ENCODE measurements at places on chromosomes 7 and 10. TPM values are rescaled to one million over a fixed set of nuclear protein-coding genes. Genes with fewer than 3 reads are reported as not detected.

The SAMD9 gene
- 10.2 TPM for total RNA-seq

GRCh38 chr7:157699357-157700013 lies 362.7 kb downstream of the DNAJB6 start:
- DNase-seq = peak; percentile 47

GRCh38 chr7:120876922-120877321 lies 19.0 kb upstream of the TSPAN12 start:
- DNase-seq = no peak

The C10orf67 gene
- 1.2 TPM for total RNA-seq

DNA sequence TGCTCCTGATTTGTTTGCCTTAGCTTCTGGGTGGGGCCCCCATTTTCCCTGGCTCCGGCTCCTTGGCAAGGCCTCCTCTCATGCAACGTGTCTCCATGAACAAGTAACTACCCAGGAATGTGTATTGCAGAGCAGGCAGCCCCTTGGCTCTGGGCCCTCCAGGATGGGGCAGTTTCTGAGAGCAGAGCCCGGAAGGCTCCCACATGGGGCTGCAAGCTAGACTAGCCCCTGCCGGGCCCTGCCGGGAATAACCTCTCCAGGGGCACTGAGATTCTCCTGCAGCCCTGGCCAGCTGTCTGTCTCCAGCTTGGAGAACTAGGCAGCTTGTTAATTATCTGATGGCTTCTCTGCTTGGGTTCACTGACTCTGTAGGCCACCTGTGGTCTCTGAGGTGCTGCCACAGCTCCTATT lies 184.0 kb upstream of the INHBA start:
- DNase-seq = peak; percentile 73

- no peak for DNase-seq
Measured at GRCh38 chr10:130808686-130809085, 502.8 kb downstream of the TCERG1L start.

GRCh38 chr7:116670409-116671015 lies 1.5 kb upstream of the MET start:
- no peak for DNase-seq

Data from sciatic nerve (tissue), 2 donors.